GM12891 (cell line): ENCODE measurements at places on chromosomes 2 and 18.

GRCh38 chr2:113242327-113242726 lies 36.4 kb downstream of the PAX8 start:
- DNase-seq, result no peak

DNA sequence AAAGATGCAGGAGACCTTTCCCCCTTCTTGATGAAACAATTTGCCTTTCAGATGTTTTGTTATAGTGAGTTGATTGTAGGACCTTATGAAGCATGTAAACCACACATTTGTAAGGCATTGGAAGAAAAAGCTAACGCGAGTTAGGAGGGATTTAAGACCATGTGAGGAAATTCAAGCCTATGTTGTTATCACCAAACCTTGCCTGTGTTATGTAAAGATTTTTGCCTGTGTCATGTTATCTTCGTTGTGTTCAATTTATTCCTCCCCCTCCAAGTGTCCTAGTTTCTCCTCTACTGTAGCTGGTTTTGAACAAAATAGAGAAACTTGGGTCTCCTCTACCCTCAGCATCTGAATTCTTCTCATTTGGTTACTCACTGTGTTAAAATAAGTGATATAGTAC lies 173.0 kb downstream of the NEDD4L start:
- DNase-seq, result no peak

DNA sequence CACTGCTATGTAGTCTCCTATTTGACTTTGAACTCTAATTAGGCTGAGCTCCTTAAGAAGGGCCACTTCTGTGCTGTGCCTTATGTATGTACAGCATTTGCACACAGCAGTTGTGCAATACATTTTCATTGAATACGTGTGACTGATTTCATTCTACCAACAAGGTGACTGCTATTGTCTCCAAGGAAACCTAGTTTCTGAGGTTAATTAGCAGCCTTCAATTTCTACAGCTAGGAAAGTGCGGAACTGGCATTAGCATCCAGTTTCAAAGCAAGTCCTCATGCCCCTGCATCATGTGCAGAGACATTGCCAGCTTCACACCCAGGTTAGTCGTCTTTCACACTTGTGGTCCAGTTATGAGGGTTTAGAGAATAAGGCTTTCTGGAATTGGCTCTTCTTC lies 58.6 kb downstream of the NCK2 start:
- no peak for DNase-seq

- DNase-seq, result no peak
Observed at GRCh38 chr2:37918742-37919186, 6.3 kb upstream of the RMDN2 start.
